DND-41 (cell line): ENCODE measurements at places on chromosomes 3 and 15.

DNA sequence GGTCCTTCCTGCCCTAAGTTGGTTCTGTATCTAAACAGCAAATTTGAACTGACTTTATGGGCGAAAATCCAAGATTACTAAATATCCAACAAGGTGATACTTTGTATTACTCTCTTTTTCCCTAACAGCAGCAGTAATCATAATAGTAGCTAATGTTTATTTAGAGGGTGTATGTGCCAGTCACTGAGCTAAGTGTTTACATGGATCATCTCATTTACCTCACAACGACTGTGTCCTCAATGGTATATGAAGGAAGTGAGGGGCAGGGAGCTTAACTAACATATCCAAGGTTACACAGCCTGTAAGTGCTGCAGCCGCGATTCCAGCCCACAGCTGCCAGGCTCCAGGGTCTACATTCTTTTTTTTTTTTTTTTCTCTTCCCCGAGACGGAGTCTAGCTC lies 10.3 kb upstream of the LRRC34 start:
- DNase-seq: no peak

GRCh38 chr15:76078285-76078877 lies 18.6 kb downstream of the TMEM266 start:
- DNase-seq: no peak

DNA sequence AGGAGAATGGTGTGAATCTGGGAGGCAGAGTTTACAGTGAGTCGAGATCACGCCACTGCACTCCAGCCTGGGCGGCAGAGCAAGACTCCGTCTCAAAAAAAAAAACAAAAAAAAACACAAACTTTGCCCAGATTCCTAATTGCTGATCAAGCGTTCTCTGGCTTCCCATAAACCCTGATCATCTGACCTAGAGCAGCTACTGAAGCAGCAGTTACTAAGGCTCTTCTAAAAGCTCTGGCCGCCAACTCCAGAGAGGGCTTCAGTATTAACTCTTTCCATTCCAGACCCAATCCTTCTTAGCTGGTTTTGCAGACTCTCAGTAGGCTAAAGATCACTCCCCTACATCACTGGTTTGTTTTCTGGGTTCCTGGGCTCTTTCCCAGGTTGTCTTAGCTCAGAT lies 201.6 kb downstream of the IGSF11 start:
- DNase-seq: no peak

DNA sequence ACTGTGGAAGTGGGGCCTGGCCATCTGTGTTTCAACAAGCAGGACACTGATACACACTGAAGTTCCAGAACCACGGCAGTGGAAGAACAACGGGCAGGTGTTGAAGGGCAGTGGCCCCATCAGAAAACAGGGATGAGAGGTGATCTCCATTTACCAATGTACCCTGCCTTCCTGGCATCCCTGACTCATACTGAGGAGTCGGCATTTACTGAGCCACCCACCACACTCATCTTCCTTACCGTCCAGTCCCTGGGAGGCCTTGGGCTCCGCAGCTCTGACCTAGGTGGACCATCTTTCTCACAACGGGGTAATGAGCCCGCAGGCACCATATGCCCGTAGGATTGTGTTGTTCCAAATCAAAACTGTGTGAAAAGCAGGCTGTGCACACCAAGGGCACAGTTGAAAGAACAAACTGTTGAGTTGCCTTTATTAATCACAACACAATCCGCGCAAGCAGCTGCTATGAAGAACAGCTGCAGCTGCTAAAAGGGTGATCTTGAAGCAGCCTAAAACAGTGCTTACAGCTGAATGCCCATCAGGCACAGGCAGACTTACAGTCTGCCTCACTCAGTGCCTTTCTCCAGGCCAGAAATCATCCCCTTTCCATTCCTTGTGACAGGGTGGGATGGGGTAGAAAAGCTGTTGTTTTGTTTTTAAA lies 12.9 kb downstream of the MB21D2 start:
- no peak for DNase-seq

- DNase-seq: no peak
Measured at GRCh38 chr3:17678116-17678741, 64.2 kb downstream of the TBC1D5 start.
